ENCODE measurements at places on chromosomes 2 and 18. TPM values are rescaled to one million over a fixed set of nuclear protein-coding genes. Genes with fewer than 3 reads are reported as not detected.

GRCh38 chr2:190311893-190312634 lies 7.6 kb downstream of the HIBCH start:
- DNase-seq = no peak

LAMA1 gene
- total RNA-seq = 1.5 TPM

DNA sequence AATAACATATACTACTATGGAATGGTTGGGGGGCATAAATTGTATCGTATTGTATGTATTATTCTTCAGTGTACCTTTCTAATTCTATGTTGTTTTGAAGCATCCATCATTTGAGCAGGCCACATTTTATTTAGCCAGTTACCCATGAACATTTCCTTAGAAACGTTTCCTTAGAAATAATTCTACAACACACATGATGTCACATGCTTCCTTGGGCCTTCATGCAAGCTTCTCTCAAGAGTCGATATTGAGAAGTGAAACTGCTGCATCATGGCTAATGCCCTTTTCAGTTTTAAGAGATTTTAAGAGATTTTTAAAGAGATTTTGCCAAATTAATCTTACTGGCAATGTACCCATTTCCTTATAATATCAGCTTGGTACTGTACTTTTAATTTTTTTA lies 63.9 kb downstream of the ALPK2 start:
- no peak for DNase-seq

- DNase-seq = peak; percentile 36
Measured at GRCh38 chr2:71605173-71605641, 151.8 kb downstream of the DYSF start.

BMP10 gene
- not detected for total RNA-seq

COBLL1 gene
- total RNA-seq = 170 TPM
